ENCODE measurements at places on chromosomes 1 and 21.
A peak's percentile ranks its signal among the peaks of the same experiment; 100 is the strongest.

DNA sequence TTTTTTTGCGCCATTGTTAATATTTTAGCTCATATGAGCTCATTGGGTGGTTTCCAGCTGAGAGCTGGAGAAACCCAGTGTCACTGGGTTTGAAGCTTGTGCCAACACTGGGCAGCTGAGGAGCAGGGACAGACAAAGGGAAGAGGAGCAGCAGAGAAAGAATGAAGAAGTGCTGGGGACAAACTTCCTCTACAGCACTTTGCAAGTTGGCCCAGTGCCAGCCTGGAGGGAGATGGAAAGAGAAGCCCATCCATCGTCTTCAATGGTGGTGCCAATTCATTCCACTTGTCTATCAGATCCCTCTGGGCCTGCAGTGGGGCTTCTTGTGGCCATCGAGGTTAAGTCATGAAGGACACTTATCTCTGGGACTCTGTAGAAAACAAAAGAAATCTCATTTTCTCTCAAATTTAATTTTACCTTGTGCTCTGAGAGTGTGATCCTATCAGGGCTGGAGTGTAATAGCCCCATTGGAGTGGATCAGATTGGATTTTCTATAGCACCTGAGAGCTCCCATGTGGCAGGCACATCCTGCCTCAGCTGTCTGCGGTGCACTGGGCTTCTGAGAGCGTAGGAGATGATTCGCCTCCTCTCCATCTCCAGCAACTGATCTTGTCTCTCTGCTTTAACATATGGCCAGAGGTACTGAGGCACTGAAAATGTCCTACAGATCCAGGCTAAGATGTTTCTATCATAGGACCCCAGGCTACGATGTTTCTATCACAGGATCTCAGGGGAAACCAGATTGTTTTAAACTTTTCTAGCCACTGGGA is 114.7 kb downstream of the TNR start:
- no peak for DNase-seq

DNA sequence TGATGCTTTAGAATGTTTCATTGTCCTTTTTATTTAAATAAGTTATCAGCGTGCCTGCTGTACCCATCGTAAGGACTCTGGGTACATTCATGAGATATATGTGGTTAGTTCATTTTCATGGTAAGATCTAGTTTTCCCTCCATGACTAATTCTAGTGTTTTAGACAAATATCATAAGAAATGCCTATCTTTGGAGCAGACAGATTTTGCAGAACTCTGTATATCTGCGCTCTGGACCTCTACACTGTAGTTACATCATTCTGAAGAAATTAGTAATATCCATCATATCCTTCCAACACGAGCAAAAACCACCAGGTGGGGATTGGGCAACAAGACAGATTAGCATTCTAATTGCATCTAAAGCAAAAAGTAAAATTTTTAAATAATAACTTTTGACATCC is 499.2 kb downstream of the SETD4 start:
- DNase-seq: no peak

DNA sequence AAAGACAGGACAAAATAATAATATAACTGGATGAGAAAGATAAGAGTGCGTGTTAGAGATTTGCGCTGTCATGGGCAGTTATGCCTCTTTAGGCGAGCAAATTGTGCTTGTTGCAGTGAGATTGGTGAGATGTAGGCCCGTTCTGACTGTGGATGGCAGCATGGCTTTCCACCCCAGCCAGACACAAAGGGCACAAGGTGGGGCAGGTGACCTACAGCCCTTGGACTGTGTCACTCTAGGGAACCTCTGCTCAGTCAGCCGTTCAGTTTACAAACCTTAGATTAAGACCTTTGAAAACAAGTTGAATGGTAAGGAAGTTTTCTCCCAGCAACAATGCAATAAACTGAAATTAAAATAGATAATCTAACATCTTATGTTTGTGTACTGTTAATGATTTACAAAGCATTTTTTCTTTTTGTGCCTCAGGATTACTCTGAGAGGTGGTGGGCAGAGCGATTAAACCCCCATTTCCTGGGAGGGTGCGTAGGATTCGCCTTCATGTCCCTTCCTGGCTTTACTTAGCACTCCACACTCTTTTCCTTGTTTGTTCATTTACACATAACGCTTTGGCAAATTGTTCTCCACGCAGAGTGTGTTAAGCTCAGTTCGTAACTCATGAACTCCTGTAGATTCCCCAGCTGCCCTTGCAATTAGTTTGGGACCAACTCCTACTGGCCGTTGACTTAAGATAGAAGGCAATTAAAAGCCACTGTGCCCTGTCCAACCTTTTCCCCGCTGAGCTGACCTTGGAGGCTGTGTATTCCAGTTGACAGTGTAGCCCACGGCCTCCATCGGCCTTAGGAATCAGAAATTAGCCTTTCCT is 58.1 kb upstream of the IGSF5 start:
- no peak for DNase-seq

GRCh38 chr1:8115031-8115768 is 89.1 kb upstream of the ERRFI1 start:
- no peak for DNase-seq

GRCh38 chr1:147798731-147799130 is 38.3 kb upstream of the GJA5 start:
- DNase-seq: no peak

DNA sequence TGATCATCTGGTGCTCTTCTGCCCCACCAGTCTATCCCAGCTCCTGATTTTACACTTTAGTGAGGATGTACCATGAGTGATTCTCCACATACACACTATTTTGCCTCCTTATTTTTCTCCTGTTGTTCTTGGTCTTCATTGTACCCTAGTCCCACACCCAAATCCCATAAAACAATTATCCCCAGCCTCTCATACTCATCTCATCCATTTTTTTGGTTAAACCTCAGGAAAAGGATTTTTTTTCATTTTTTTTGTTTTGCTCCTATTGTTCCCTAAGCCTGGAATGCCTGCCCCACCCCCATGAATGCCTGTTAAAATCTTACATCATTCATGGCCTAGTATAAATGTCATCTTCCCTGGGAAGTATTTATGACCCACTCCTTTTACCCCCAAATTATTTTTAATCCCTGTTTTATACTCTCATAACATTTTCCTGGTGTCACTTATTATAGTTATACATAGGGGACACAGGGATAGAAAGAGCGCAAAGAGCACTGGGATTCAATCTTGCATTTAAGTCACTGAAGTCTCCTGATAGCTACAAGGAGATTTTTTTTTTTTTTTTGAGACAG is 4.9 kb upstream of the LINGO4 start:
- no peak for DNase-seq

DNA sequence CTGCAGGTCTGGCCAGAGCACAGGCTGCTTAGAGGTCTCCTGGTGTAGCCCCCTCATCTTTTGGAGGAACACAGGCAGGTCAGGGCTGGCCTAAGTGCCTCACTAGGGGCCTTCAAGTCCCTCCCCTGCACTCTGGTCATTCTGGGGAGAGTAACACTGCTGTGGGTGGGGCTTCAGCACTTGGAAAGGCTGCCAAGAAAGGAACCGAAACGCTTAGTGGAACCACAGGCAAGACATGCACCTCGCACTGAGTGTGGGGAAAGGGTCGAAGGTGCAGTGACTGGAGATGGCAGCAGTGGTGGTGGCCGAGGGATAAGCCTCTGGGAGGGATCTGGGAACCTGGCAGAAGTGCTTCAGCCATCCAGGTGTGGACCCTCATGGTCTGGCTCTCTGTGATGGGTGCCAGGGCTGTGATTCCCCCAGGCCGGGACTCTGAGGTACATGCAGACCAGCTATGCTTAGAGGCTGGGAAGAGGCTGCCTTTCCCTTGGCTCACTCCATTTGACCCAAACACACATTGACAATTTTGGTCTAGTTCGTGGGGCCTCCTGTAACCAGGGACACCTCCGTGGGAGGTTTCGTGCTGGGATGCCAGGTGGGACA is 182.9 kb upstream of the CSF3R start:
- no peak for DNase-seq

- DNase-seq: no peak
Observed at GRCh38 chr1:243850202-243850451, at the start of gene AKT3. Gene AKT3, minus strand, starts transcription at chr1:243850243. Its CDS starts 7,073 bp downstream, at chr1:243843170.

DNA sequence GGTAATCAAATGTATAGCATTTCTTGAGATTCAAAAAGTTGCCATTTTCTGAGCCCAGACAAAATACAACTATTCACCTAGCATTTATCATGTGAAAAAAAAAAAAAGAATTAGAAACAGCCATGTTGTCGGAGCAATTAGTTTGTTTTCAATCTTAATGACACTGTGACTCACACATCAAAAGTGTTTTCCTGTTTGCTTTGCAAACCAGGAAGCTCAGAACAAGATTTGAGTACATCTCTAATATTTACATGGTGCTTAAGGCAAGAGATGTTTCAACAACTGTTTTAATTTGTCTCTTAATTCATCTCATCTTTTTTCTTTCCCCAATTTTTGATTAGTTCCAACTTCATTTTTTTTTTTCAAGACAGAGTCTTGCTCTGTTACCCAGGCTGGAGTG is 62.5 kb upstream of the CAPZB start:
- DNase-seq: peak; percentile 19

DNA sequence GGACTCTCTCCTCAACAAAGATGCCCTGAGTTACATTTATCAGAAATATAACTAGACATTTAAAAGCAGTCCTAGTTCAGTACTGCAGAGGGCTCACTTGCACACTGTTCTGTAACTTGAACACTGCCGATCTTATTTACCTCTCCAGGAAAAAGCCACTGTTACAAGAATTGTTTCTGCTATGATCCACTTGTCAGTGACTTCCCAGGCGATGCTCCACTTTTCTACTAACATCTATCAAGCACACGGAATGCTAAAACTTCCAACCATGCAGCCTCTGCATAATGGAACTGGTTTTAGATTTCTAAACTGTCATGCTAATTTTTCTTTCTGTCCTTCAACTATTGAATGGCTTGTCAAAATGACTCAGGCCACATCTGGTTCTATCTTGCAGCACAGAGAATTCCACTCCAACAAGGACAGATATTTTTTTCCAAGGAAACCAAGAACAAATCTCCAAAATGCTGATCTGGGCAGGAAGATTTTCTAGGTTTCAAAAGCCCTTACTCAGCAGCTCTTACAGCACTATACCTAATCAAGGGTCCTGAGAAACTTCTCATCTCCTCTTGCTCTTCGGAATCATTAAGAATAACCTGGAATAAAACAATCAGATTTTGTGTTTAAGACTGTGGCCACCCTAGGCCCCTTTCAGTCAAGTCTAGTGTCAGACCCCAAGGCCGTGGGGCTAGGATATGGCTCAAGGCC is 9.9 kb downstream of the SEC16B start:
- no peak for DNase-seq

DNA sequence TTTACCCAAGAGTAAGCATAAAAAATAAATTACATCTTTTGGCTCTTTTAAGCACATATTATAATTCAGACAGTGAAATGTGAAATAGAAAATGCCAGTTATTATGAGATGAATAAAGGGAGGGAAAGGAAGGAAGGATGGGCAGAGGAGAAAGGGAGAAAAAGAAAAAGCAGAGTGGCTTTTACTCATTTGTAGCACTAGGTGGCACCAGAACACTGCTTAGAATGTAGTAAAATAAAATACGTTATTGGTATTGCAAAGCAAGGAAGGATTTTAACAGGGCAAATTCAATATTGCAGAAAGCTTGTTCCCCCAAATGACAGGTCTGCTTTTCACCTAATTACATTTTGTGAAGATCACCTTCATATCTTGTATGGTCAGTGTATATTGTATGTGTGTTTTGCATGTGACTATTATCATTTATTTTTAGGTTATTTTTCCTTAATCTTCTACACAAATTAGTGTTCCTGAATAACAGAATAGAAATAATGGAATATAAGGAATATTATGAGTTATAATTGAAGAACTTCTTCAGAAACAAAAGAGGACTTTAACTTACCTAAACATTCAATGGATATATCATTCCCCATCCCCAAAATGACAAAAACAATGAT is 9.1 kb upstream of the PCNX2 start:
- peak; percentile 42 for DNase-seq

GRCh38 chr1:47725992-47726855 is 271.0 kb downstream of the TRABD2B start:
- peak; percentile 25 for DNase-seq

DNA sequence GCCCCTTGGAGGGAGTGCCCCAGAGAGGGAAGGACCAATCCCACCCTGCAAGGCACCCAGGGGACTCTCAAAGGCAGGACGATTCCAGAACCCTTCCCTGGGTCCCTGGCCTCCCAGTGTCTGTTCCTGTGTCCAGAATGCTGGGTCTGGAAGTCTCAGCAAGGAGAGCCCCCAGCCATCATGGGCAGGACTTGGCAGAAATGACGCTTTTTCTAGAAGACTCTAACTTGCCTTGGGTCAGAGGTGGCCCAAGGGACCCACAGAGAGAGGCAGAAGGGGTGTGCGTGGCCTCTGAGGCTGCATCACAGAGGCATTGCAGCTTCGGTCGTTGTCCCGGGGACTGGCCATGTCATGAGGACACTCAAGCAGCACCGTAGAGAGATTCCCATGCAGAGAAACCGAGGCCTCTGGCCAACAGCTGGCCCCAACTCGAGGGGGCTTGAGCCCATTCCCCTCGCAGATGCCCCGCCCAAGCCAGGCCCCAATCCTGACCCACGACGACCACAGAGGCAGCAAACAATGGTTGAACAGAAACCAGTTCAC is 57.8 kb downstream of the WNT9A start:
- DNase-seq: no peak

DNA sequence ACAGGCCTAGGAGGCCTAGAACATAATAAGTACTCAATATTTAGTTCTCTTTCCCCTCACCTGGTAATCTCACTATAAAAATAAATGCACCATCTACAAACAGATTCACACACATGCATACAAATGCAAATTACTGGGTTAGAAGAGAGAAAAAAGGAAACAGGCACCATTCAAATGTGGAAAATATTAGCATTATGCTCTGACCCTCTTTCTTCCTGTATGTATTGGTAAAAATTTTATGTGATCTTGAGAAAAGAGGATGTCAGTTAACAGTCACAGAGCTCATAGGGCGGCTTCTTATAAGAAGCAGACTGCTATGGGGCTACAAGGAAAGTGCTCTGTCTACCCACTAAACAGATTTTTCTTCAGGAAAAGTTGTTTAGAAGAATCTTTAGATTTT is 565.4 kb downstream of the LMO4 start:
- no peak for DNase-seq

DNA sequence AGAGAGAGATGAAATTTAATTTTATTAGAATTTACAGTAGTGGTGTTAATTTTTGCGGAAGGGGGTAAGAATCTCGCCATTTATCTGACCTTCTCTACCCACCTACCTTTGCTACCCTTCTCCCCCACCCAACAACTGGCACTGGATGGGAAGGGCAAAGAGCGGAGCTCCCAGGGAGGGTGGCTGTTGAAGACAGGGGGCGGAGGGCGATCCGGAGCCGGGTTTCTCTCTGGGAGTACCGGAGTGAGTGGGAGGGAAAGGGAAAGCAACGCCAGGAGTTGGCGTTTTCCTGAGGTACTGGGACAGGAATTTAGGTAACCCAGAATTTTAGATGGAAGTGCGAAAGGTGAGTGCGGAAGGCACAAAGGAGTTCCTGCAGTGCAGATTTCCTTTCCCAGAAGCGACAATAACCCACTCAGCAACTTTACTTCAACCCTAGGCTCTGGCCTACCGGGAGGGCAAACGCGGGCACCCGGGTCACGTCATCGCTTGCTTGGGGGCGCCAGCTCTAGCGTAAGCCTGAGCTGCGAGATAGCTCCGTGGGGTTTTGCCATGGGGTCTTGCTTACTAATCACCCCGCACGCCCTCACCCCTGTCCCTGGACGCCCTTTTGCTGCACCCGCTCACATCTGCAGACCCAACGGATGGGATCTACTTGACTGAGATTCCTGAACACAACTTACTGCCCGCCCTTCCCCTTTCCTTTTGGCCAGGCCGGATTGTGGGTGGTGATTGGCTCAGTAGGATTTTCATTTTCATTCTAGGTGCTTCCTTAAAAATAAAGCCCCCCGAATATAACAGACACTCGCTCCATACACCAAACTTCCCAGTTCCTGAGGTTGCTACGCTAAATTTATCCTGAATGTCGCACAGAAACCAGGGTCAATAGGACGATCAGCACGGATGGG is 413.0 kb upstream of the ESRRG start:
- DNase-seq: no peak
